Femur (tissue), 1 donor: ENCODE measurements at places on chromosomes 12 and 14.
A peak's percentile ranks its signal among the peaks of the same experiment; 100 is the strongest.

DNA sequence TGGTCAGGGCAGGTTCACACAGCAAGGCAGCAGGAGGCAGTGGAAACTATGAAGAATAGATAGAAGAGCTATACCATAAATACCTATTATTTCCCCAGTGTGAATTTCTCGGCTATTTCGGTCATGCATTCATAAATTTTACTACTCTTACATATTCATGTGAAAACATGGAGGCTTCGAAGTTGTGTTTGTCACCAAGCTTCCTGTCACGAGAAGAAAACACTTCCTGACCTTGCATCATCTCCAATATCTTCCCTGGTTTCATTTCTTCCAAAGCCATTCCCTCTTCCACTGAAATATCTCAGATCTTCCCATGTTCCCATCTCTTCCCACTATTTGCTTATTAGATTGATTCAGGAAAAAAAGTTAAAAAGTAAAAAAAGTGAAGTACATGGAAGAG is 80.4 kb downstream of the CPNE8 start:
- DNase-seq, result no peak

DNA sequence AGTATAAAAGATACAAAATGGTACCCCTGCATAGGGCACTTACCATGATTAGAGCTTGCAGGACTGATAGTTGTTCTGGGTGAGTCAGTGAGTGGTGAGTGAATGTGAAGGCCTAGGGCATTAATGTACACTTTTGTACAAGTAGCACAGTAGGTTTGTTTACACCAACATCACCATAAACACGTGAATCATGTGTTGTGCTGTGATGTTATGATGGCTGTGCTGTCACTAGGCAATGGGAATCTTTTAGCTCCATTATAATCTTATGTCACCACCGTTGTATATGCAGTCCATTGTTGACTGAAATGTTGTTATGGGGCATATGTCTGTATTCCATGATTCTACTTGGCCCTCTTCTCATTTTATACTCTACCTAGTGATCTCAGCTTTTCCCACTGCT is 11.8 kb downstream of the NUBPL start:
- no peak for DNase-seq

- DNase-seq, result no peak
Measured at GRCh38 chr12:56947633-56948456, 9.6 kb downstream of the RDH16 start.

- DNase-seq, result no peak
Measured at GRCh38 chr14:58082011-58082410, 70.0 kb downstream of the ARMH4 start.

GRCh38 chr14:48125654-48126053 is 450.2 kb upstream of the MDGA2 start:
- DNase-seq, result peak; percentile 16

DNA sequence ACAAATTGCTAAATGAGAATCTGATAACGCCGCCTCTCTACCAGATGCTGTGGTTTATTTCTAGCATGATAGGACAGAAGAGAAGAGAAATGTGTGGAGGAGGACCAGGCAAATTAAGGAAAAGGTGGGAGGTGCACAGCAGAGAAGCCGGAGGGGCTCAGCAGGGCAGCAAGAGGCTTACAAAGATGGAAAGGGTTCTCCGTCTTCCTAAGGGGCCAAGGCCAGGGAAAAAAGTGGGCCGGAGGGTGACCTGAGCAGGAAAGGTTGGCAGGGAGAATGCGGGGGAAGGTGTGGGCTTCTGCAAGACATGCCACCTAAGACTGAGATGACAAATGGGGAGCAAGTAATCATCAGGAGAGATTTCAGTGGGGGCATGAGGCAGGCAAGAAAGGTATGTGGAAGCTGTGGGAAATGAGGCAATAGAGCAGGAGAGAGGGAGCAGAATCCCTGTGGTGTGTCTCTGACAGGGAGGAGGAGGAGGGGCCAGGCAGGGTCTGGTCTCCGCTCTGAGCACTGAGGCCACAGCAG is 18.7 kb downstream of the MANSC1 start:
- no peak for DNase-seq

DNA sequence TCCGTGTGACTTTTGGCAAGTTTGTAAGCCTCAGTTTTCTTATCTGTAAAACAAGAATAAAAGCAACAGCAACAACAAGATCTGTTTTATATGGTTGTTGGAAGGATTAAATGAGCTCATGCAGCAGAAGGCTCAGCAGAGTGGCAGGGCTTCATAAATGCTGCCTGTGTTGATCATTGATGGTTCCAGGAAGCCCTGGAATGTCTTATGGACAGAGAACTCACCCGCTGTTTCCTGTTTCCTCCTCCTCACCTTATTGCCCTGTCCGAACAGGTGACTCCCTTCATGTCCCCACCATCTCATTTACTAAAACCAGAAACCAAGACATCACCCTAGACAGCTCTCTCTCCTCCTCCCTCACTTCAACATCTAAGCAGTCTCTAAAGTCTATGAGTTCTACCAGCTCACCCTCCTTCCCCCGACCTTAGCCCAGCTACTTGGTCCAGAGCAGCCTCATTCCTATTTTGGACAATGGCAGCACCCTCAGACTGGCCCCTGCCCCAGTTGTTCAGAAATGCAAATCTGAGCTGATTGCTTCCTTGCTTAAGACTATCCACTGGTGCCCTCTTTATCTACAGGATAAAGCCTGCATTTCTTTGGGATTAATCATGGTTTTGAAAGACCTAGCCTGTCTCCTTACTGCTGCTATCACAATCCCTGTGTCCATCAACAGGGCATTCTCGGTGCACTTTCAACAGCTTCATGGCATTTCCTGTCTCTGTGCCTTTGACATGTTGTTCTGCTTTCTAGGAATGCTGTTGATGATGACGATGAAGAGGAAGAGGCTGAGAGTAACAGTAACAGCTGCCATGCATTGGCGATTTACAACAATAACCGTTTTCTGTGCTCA is 21.4 kb upstream of the GSG1 start:
- no peak for DNase-seq

DNA sequence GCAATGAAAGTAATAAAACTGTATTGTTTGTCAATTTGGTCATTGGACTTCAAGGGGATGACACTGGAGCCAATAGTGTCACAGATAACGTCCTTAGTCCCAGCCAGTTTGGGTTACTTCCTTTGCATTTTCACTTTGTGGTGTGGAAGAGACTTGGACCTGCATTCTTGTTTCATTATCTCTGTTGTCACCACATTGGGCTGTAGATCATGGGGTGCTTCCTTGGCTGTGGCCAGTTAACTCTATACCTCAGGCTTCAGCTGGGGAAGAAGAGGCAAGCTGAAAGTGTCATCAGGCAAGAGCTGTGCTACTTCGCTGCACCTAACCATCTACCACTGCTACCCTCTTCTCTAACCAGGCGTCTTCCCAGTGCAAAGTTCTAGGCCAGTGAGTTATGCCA is 15.1 kb upstream of the CISTR start:
- DNase-seq, result no peak

DNA sequence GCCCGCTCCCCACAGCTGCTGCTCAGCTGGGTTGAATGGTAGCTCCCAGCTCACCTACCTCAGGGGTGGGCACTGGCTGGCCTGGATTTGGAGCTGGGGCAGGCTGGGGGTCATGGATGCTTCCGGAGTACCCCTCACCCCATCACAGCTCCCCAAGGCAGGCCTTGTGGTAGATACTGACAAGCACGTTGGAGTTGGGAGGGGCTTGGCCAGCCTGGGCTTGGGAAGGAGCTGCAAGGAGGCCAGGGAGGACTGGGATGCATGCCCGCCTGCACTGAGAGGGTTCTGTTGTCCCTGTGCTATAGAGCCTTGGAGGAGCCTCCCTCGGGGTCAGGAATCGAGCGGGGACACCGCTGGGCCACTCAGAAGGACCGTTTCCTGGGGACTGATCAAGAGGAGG is 14.2 kb downstream of the TMEM63C start:
- DNase-seq, result no peak

DNA sequence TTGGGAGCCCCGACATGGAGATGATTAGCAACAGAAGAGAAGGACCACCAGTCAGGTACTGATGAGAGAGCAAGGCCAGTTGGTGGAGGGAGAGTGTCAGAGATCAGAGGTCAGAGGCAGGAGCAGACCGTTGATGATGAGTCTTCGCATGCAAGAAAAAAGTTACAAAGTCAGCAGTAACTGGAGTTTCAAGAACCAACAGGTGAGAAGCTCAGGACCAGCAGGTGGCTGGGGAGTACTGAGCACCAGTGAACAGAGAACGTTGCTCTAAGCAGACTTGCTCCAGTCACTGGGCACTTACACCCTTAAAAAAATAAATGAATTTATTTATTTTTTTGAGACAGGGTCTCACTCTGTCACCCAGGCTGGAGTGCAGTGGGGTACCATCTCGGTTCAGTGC is 44.5 kb upstream of the KCNA1 start:
- no peak for DNase-seq

DNA sequence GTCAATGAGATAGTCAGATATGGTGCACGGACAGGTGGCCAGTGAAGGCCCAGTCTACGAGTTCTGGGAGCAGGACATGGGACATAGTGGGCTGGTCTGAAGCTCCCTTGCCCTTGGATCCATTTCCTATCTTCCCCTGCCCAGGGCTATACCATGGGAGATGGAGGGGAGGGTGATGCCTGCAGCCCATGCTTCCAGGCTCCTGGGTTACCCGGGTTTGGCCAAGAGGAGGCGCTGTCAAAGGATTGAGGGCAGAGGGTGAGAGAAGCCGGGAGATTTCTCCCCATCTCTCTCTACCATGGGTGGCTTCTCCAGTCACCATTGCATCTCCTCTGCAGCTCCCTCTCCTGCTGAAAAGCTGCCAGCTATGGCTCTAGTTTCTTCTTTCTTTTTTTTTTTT is 52.8 kb upstream of the LHX5 start:
- DNase-seq, result no peak

DNA sequence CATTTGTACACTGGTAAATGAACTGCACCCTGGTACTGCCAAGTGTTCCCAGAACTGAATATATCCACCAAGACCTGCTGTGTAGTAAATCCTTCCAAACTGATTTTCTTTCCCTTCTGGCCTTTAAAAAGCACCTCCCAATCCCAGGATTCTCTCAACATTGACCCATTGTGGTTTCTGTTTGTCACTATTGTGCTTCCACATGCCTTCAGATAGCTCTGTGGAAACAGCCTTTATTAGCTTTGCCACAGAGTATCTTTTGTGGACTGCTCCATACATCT is 949 bp upstream of the KIF21A start:
- DNase-seq, result no peak

DNA sequence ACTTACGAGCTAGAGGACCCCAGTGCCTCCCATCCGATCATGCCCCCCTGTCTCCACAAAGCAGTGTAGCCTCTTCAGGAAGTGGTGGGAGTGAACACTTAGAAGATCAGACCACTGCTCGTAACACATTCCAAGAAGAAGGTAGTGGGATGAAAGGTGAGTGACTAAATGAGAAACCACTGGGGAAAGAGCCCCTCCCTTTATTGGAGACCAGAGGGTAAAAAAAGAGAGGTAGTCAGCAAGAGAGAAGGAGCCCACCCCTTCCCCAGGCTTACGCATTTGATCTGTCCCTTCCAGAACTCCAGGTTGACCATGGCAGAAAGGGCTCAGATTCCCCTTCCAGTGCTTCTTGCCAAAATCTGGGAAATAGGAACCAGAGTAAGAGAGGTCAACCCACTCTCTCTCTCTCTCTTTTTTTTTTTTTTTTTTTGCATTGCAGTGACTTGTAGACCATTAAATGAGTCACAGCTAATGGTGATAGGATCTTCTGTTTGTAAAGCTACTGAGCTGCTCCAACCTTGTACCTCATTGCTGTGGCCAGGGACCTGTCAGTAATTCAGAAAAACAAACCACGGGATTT is 165.4 kb downstream of the GCH1 start:
- DNase-seq, result no peak

DNA sequence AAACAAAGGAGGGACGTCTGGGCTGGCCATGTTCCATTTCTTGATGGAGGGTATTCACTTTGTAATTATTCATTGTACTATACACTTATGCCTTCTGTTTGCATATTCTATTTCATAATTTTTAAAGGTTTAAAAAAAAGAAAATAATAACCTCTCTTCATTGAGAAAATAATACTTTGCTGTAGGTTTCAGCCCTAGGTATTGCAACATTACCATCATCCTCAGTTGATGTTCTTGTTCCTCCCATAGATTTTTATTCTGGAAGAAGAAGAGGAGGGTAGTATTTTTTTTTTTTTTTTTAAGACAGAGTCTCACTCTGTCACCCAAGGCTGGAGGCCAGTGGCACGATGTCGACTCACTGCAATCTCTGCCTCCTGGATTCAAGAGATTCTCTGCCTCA is 54.7 kb downstream of the PHLDA1 start:
- DNase-seq, result no peak

GRCh38 chr12:10301103-10301502 is 6.6 kb upstream of the KLRD1 start:
- no peak for DNase-seq

DNA sequence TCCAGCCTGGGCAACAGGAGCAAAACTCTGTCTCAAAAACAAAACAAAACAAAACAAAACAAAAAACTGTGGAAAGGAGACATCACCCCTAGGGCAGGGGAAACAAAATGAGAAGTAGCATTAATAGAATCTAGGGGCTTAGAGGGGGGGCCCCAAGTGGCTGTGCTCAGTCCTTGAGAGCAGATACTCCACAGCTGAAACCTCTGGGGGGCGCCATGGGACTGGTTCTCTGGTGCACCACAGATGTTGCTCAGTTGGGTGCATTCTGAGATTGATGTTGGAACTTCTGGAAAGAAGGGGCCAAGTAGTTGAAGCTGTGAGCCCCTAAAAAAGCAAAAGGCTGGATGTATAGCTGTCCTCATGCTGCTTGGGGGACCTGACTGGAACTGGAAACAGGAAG is 11.8 kb upstream of the SYNE2 start:
- DNase-seq, result no peak

- DNase-seq, result no peak
Measured at GRCh38 chr12:53078425-53079225, 565 bp downstream of the SPRYD3 start.

DNA sequence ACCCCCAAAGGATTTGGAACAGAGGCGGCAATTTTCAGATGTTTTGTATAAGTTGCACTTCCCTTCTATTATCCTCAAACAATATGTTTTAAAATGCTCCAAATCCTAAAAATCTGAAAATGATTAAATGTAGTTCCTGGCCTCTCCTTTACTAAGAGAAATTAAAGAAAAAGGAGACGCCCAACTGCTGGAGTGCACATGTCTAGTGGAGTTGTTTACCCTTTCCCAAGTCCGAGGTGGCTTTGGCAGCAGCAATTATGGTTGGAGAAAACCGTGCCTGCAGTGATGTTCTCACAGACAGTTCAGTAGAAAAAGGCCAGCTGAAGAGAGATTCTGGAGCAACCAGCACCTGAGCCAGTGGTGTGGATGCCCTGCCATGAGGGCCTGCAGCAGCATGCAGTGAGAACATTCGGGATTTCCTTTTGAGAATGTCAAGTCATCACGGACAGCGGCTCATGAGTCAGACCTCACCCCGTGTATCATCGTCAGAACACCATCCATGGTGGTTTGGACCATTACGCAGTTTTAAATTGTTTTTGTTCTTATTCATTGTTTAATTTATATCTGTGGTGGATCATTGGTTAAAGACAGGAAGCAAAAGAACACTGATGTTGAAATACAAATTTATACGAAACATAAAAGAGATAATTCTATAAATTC is 179.0 kb upstream of the KRR1 start:
- no peak for DNase-seq

- DNase-seq, result no peak
Measured at GRCh38 chr12:53862206-53862605, 76.4 kb upstream of the HOXC13 start.
